Forelimb muscle (tissue), 1 donor: ENCODE measurements at places on chromosomes 5 and 9. TPM values are rescaled to one million over a fixed set of nuclear protein-coding genes. Genes with fewer than 3 reads are reported as not detected.

DNA sequence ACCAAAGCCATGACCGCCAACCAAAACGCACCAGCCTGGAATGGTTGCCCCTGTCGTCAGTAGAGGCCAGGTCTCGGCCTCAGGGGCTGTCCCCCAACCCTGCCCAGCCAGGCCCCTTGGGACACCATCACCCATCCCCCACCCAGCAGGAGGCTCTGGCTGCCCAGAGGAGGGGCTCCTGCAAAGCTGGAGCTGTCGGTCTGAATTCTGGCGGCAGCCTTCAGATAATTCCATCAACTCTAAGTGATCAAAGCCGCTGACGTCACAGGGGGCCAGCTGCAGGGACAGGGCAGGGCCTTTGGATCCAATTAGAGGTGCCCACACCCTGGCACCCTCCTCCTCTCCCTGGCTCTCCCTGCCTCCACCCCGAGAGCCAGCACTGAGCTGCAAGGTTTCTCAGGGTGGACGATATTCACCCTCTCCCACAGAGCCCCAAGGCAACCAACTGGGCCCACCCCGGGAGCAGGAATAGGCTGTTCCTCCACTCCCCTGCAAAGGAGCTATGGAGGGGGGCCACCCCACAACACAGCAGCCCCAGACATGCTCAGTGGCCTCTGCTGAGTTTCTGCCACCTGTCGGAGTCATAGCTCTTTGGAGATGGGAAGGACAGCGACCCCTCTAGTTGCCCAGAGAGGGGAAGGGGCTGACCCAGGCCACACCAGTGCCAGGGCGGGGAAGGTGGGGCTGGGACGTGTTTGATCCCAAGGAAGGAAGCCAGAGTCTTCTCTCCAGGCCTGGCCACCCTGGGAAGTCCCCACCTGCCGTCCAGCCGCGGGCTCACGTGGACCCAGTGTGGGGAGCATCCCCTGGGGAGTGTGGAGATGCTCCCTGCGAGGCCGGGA, 78.4 kb downstream of the NTNG2 start:
- DNase-seq: no peak

DNA sequence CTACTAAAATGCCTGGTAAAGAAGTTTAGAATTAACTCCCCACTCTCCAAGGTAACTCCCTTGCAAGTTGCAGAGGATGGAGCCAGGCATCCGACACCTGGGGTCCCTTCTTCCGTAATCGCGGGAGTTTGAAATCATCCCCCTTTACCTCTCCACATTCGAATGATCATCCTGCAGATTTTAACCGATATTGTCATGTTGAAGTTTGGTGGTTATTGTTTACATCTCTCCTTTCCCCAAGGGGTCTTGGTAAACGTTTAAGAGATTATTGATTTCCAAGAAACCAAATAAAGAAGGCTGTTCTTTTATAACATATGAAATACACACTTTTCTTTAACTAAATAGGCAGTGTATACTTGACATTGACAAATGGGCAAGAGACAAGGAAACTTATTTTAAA, 26.7 kb downstream of the NR2F1 start:
- no peak for DNase-seq

GRCh38 chr5:168464214-168464613, 22.1 kb upstream of the RARS1 start:
- DNase-seq: no peak

DNA sequence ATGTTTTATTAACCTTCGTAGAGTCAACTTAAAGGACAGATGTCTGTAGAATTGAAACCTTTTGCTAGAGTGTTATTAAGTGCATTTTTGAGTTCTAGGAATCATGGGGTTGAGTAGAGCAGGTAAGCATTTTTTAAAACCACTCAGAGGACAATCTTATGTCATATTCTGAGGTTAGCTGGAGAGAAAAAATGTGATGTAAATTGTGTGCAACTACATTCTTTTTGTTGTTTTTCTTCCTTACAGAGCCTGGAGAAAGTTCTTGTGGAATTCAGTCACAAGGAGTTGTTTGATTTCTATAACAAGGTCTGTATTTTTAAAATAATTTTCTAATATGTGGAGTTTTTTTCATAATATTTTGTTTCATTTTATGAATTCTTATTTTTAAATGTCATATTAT, 206.4 kb downstream of the COMMD10 start:
- no peak for DNase-seq

- DNase-seq: no peak
Measured at GRCh38 chr5:132322266-132322665, 28.1 kb downstream of the SLC22A4 start.

- DNase-seq: no peak
Measured at GRCh38 chr5:148825716-148826052, 727 bp upstream of the ADRB2 start.

DNA sequence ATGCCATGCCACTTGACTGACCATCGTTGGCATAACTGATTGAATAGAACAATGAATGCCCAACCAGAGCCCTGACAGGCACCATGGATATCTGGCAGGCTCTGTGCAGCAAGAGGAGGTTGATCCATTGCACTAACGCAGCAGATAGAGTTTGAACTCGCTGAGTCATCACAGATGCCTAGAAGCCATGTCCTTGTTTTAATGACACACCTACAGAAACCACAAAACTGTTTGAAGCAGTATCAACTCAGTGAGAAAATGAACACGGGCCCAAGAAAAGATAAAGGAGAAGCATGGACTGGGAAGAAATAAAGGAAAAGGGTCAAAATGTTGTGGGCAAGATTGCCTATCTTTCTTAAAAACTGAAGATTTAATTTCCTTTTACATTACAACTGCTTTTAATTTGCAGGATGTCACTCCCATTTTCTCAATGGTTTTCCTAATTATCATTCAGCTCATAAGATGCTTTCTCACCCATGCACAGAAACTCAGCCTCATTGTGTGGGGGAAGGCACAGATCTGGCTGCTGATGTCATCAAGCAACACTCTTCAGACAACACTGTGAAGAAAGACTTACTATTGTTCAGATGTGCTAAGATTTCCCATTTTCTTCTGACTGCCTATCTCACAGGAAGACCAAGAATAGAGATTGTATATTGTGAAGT, 129.0 kb downstream of the PIK3R1 start:
- DNase-seq: no peak

- DNase-seq: no peak
Measured at GRCh38 chr5:100546001-100546400, 10.8 kb downstream of the FAM174A start.

GRCh38 chr5:179417696-179418095, 72.4 kb upstream of the ADAMTS2 start:
- no peak for DNase-seq

DNA sequence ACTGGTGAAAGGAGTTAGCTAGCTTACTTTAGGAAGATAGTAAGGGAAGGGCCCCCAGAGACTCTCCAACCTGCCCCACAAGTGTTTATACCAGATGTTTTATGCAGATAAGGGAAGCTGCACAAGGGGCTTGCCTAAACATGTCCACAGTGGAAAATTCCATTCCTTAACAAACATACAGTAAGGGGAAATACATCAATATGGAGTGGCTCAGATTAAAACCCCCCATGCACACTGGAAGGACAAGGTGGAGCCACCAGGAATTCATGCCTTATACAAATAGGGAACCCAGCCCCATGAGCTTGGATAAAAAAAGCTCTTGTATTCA, 106.3 kb upstream of the GPBP1 start:
- no peak for DNase-seq

GRCh38 chr5:142358648-142359047, 33.8 kb upstream of the SPRY4 start:
- no peak for DNase-seq

DNA sequence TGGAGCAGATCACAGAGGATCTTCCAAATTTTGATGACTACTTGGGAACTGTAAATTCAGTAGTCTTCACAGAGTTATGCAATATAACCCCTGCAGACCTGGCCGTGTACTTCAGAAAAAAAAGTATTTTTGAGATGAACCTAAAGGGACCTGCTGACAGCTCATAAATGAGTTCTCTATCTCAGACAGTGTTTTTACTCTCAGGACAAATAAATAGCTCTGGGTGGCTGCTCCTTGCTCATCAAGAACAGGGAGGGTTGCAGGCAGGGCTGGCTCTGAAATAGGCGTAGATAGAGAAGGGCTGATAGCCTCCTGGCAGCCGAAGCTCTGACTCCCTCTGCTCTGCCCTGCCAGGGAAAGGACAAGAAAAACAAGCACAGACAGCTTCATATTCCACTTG, 64.8 kb downstream of the PLAC8L1 start:
- DNase-seq: no peak

DNA sequence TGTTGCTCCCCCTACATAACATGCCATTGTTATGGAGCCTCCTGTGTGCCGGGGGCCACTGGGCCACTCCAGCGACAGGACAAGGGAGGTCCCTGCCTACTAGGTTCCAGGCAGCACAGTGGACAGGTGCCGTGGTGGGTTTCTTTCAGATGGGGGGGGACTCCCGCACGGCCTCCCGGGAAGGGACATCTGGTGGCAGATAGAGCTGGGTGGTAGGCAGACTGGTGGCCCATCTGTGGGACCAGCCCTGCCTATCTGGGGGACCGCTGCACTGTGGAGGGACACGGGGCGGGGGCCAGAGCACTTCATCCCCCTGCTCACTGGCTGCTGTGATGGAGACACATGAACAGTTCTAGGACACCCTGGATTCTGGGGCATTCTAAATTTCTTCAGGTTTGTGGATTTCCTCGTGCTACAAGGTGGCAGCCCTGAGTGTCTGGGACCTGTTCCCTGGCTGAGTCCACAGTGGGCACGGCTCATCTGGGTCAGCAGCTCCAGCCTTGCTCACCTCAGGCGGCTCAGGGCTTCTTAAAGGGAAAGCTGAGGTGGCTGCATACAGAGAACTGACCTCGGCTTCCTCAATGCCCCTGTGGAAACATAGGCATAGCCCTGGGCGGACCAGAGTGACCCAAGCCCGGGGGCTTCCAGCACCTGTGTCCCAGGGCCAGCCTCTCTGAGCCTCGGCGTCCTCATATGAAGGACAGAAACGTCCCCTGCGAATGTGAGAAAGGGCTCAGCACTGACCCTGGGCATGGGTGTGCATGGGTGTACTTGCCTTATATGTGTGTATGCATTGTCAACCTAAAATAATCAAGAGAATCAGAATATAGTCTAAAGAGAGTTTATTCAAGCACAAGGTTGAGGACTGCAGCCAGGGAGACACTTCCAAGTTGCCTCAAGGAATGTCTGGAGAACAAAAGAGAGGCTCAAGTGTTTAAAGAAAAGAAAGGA, 22.5 kb downstream of the FGD3 start:
- no peak for DNase-seq

DNA sequence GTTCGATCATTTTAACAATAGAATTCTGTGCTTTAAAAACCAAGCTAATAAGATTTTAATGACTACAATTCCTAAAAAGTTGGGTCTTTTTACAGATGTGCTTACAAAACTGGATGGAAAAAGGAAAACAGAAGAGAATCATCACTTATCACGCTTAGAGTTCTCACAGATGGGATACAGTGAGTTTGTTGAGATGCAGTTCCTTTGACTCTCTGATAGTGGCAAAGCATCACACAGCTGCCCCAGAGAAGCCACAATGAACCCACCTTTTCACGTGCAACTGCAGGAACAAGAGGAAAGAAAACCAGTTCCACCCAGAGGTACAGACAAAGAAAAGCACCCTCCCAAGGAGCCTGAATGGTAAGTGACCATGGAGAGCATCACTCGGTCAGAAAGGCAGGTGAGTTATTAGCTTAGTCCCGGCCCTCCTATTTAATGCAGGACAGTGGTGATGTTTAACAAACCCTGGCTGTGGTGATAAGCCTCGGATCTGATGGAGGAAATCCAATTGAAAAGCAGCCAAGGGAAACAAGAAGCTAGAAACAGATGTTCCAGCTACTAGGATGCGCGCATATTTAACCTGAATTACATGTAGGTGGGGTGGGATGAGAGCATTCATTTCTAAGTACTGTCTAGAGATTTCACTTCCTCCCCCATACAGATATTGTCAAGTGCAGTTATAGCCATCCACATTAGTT, 167.7 kb downstream of the TARS1 start:
- no peak for DNase-seq

DNA sequence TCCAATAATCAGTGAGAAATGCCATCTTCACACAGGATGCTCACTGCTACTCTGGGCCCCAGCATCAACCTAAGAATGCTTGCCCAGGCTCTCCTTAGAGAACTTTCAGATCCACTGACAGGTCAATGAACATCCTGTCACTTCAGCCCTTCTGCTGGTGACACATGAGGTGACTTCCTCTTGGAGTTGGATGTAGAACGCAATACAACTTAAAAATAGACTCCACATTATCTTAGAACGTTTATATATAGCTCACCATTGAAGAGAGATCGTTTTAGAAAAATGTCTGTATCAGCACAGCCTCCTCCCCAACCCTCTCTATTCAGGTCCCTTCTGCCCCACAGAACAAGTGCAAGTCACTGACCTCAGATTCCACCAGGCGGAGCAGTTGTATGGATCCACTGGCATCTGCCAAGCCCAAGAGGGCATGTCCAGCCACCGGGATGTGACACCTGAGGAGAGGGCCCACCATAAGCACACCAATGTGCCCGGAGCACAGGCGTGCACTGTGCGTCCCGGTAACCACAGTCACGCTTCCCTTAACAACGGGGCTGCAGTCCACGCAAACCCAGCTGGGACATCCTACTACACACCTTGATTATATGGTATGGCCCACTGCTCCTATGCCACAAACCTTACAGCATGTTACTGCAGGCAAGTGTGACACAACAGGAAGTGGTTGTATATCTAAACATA, 2.9 kb downstream of the DPH7 start:
- no peak for DNase-seq

DNA sequence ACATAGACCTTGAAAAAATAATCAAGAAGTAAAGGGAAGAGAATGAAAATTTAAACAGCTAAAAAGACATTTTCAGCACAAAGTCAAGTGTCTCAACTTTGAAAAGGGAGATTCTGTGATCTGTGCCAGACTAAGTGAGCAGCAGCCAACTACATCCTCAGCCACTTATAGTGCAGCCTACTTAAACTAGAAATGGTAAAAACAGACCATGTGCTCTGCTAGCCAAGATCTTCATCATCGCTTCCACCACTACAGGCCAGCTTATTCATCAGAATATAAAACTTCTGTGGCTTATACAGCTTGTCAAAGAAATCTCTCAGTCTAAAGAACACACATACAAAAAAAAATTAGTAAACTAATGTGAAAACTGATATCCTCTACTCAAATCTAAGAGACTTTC, 63.5 kb downstream of the CEMIP2 start:
- peak; percentile 85 for DNase-seq

DNA sequence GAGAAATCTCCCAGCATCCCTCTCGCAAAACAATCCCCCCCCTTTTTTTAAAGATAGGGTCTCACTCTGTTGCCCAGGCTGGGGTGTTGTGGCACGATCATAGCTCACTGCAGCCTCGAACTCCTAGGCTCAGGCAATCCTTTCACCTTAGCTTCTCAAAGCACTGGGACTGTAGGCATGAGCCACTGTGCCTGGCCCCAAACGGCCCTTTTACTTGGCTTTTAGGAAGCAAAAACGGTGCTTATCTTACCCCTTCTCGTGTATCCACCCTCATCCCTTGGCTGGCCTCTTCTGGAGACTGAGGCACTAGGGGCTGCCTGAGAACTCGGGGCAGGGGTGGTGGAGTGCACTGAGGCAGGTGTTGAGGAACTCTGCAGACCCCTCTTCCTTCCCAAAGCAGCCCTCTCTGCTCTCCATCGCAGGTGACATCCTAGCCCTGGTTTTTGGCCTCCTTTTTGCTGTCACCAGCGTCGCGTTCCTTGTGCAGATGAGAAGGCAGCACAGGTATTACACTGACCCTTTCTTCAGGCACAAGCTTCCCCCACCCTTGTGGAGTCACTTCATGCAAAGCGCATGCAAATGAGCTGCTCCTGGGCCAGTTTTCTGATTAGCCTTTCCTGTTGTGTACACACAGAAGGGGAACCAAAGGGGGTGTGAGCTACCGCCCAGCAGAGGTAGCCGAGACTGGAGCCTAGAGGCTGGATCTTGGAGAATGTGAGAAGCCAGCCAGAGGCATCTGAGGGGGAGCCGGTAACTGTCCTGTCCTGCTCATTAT, 6.8 kb downstream of the CA9 start:
- no peak for DNase-seq

CSF1R gene
- 22.9 TPM for polyA plus RNA-seq

AGXT2 gene
- polyA plus RNA-seq: not detected
